ENCODE measurements at places on chromosomes 2 and 18.

- no peak for DNase-seq
These were observed 52.9 kb upstream of the APCDD1 start for GRCh38 chr18:10401521-10401920.

DNA sequence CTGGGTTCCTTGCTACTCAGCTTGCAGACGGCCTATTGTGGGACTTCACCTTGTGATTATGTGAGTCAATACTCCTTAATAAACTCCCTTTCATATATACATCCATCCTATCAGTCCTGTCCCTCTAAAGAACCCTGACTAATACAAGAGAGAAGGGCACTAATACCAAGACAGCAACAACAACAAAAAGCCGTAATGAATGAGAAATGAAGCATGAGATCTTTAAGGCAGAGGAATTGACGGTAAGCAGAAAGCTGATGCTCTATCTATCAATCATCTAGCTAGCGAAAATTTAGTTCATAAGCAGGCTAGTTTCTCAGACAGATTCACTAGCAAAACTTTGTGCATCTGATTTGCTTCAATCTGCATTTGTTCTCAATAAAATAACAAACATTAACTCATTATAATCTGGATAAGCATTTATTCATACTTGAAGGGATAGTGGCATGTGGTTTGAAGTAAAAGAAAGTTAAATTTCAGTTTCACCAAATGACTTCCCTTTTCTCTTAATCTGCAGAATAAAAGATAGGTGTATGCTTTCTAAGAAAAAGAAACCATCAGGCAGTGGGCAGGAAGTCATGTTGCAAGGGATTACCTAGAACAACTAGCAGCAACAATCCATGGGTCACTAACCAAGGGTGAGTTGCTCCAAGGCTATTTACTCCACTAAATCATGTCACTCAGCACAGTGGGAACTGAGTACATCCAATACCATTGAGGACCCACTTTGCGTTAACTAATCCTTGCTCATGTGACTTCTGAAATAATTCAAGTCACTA, 376.5 kb downstream of the TMEM182 start:
- DNase-seq, result no peak

GRCh38 chr2:241142593-241142992, 6.7 kb downstream of the PASK start:
- no peak for DNase-seq

DNA sequence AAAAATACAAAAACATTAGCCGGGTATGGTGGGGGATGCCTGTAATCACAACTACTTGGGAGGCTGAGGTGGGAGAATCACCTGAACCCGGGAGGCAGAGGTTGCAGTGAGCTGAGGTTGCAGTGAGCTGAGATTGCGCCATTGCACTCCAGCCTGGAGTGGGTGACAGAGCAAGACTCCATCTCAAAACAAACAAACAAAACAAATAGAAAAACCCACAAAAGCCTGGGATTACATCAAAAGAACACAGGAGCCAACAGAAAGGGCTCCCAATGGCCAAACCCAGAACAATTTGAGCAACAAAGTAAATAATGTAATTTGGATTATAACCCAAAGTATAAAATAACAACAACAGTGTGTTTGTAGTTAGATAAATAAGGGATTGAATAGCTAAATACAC, 159.8 kb downstream of the UXS1 start:
- no peak for DNase-seq

GRCh38 chr2:149488706-149489440, 98.7 kb downstream of the MMADHC start:
- DNase-seq, result no peak

DNA sequence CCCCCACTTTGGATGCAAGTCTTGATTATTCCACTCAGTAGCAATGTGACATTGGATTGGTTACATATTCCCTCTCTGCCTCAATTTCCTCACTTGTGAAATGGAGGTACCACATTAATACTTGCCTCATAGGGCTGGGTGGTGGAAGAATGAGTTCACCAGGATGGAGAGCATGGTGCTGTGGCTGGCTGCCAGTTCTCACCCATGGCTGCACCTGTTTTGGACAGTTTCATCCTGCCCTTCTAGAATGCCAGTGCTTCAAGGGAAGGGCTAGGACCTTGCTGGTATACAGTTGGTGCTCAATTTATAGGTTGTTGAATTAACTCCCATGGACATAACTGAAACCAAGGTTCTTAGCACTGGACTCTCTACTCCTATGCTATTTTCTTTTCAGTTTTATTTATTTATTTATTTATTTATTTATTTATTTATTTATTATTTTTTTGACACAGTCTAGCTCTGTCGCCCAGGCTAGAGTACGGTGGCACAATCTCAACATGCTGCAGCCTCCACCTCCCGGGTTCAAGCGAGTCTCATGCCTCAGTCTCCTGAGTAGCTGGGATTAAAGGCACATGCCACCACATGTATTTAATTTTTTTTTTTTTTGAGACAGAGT, 5.3 kb upstream of the SH3RF3 start:
- no peak for DNase-seq
